Naive thymus-derived CD8-positive, alpha-beta T cell (primary cell): ENCODE measurements at places on chromosomes 11 and 22.

DNA sequence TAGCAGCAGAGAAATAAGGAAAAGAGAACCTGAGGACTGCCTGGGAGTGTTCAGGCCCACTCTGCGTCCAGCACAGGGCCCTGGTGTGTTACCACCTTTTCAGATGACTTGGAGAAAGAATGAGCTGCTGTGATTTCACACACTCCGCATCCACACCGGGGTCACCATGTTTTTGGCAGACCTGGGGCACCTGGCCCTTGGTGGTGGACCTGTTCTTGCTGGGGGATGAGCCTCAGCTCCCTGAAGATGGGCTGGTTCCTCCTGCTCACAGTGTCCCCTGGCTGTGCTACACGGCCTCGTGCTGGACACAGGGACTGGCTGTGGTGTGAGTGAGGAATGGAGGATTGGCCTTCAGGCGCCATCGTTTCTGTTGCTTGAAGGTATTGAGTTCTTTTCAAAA, 1381.4 kb downstream of the TBC1D22A start:
- no peak for DNase-seq

- no peak for DNase-seq
Observed at GRCh38 chr11:117464778-117465177, 137.1 kb downstream of the CEP164 start.

- DNase-seq: no peak
Observed at GRCh38 chr11:127452533-127452932, 452.0 kb upstream of the KIRREL3 start.

- DNase-seq: no peak
Observed at GRCh38 chr11:10584071-10584501, 15.6 kb upstream of the LYVE1 start.

DNA sequence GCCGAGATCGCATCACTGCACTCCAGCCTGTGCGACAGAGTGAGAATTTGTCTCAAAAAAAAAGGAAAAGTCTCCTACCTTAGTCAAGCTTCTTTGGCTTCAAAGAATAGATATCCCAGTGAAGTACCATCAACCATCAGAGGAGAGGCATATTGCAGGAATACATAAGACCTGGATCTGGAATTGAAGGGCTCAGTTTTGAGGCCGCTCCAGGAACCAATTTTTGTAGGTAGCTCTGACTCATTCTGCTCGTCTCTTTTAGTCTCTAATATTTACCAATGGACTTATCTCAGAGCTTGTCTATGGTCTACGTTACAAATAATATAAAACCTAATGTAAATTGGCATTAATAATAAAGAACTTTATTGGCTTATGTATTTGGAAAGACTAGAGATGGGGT, 8.2 kb upstream of the CCDC15 start:
- no peak for DNase-seq

DNA sequence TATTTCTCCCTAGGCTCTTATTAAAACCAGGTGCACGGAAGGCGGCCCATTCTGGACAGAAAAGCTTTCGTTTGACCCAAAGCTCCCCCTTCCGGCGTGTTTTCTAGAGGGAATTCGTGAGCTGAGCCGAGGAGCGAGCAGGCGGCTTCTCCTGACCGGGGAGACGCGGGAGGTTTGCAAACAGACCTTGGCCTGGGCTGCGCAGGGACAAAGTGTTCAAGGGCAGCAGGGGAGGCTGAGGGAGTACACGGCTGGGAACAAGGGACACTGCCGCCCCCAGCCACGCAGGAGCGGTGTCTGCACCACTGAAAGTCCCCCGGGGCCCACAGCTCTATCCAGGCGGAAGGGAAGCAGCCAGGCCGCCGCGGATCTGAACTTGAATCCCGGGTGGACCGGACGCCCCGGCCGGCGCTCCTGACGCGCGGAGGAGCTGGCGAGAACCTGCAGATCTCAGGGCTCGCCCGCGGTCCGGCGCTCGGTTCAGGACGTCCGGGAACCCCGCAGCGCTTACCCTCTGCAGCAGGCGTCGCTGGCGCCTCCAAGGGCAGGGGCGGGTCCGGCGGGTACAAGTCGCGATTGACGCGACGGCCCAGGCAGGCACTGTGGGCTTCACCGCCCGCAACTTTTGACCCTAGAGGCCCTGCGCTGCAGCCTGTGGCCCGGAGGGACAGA, 101.9 kb downstream of the WT1 start:
- DNase-seq: no peak
